ENCODE measurements at places on chromosomes 2 and 18.

DNA sequence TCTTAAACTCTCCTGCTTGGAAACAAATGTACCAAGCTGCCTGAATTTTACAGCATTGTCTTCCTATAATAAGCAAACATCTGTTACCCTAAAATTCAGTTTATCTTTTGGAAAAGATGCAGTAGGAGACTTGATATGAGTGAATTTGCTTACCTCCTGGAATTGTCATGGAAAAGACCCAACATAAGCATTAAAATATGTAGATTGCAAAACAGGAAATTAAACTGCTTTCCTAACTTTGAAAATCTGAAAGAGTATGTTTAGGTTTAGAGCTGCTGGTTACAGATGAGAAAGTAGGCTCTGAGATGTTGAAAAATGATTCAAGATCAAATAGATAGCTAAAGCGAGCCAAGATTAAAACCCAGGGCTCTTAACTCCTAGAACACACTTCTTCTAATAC, 316.5 kb downstream of the SOX11 start:
- no peak for DNase-seq

GRCh38 chr2:108925286-108925685, 63.7 kb downstream of the EDAR start:
- DNase-seq = no peak

DNA sequence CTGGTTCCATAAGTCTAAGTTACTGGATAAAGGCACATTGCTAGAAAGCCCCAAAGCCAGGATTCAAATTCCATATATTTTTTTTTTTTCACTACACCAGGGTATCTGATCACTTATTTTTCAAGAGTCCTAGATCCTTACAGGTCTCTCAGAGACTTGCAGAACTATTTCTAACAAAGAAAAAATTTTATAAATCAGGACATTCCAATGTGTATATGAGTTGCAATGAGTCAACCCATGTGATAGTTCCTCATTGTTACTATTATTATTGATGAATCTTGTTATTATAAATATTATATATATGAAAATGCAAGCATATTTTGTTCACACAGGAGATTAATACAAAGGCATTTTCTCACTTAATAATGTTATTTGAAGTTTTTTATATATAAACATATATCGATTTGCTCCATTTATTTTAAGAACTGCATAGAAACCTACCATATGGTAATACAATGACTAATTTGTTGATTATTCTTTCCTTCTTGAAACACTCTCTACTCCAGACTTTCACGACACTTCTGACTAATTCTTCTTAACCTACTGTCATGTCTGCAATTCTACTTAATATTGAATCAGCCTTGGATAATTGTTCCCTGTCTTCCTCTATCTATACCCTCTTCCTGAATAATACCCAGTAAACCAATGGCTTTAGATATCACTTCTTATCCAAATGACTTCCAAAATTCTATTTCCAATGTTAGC, 968.4 kb upstream of the NRXN1 start:
- no peak for DNase-seq

DNA sequence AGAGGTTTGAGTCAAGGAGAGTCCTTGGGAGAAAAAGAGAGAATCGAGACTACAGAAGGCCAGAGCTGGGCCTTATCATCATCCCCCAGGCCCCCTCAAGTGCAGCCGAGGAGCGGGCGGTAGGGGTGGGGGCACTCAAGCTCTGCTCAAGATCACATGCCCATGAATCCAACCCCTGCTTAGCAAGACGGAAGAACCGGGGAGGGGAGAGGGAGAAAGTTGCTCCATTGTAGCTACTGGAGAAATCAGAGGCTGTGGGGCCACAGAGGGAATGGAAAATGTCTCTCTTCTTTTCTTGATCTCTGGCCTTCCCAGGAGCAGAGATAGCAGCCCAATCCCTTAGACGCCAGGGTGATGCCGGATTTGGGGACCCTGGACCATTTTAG, 14.6 kb downstream of the SLC4A3 start:
- DNase-seq = no peak

GRCh38 chr2:149082735-149083134, 44.2 kb downstream of the LYPD6B start:
- DNase-seq = no peak

GRCh38 chr18:23213200-23213599, 77.9 kb downstream of the CABLES1 start:
- no peak for DNase-seq

Measured in endodermal cell (in vitro differentiated cells).